ENCODE measurements at places on chromosomes 1 and 21. TPM values are rescaled to one million over a fixed set of nuclear protein-coding genes. Genes with fewer than 3 reads are reported as not detected.

GRCh38 chr21:35585155-35585554, 475.2 kb downstream of the SETD4 start:
- DNase-seq = no peak

DNA sequence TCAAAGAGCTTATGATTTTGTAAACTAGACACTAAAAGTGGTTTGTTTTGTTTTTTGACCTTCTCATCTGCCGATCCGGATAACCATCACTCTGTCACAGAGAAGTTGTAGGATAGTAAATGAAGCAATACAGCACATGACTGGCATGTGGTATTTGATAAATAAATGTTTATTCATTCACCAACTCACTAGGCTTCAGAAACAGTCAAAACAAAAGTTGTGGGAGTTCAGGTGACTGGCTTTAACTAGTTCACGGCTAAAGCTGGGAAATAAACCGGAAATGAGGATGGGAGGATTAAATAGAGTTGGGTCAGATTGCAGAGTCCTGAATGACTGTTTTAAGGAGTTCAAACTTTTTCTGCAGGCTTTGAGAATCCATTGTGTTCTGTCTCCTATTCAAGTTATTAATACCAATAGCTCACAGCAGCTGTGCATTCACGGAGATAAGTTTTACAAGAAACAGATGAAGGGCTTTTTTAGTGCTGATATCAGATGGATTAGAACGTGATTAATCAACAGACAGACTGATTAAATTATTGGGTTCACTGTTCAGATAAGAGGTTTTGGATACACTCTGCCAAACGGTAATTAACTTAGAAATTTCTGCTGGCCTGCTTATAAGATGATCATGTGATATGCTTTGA, 463.3 kb downstream of the DPYD start:
- DNase-seq = no peak

DNA sequence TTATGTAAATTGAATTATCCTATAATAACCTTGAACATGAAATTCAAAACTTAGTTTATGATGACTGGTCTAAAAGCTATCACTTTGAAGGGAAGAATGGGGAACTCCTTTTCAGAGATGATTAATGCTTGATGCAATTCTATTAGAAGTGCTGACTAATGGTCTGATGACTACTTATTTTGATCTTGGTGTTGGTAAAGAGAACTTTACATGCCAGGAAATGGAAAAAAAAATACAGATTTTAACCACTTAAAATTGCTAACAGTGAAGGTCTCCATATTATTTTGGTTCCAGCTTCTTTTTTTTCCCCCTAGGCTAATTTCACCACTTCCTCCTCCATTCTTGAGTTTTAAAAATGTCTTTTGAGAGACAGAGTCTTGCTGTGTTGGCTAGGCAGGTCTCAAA, 22.9 kb downstream of the S1PR1 start:
- no peak for DNase-seq

CELA3B gene
- total RNA-seq = 16.7 TPM

MYBPH gene
- not detected for total RNA-seq

SFT2D2 gene
- 70.9 TPM for total RNA-seq

DNA sequence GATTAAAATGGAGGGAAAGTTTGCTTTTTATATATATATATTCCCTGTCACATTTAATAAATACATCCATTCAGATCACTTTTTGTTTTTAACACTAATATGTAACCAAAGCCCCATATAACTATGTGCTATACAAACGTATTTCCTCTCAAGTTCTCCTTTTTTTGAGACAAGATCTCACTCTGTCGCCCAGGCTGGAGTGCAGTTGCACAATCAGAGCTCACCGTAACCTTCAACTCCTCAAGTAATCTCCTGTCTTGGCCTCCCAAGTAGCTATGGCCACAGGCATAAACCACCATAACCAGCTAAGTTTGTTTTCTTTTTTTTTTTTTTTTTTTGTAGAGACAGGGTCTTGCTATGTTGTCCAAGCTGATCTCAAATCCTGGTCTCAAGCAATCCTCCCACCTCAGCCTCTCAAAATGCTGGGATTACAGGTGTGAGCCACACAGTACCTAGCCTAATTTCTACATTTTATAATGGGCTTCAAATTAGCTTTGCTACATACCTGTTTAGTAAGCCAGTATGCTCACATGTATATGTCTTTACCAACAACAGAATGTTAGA, 120.0 kb downstream of the TGFBR3 start:
- DNase-seq = no peak

IGSF5 gene
- total RNA-seq = 0.64 TPM

GRCh38 chr1:44624268-44624901, 49.9 kb downstream of the TMEM53 start:
- no peak for DNase-seq

All from colonic mucosa (tissue), 4 donors.